ENCODE measurements at places on chromosomes 2 and 18.

DNA sequence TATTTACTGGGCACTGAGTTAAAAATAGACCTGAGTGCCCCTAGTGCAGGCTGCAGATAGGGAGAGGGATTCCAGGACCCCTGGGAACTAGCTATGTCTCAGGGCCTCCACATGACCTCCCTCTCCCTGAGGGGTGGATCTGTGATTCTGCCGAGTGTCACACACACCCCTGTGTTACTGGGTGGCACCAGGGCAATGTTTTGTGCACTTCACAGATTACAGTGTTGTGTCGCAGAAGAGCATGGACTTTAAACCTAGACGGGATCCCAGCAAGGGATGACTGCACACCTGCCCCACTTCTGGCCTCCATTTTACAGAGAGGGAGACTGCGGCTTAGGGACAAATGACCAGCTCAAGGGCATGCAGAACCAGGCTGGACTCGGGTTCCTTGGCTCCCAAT is 65.6 kb downstream of the ZFP36L2 start:
- DNase-seq, result no peak

GRCh38 chr2:118309257-118309945 is 221.1 kb downstream of the INSIG2 start:
- no peak for DNase-seq

DNA sequence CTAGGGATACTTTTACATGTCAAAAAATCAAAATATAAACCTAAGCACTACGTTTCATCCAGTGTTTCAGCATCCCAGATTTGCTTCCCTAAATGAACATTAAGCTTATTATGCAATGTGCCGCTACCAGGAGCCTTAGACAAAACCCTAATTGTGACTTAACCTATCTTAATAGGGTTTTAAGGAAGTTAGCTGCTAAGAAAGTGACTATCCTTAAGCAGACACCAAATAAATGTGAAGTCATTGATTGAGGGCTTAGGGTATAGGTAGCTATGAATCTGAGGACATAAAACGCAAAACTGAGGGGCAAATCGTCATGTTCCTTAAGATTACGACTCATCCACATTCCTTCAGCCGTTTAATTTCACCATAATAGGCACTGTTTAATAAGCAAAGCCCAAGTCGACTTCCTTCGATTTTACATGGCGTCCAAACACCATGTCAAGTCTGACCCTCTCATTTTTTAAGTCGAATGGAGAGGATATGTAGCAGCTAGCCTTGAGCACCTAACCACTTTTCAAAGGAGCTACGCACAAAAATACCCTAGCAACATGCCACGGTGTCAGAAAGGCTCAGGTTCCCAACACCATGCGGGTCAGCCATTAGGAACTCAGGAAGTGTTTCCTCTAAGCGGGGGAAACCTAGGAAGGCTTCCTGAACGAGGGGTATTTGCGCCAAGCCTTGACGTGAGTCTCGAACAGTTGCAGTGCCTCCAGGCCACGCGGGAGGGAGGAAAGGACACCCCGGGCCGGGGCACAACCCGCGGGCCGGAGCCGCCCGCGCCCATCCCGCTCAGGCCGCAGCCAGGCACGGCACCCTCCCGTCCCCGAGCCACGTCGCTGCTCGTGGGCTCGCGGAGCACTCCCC is 1.0 kb downstream of the HDLBP start:
- DNase-seq, result no peak

DNA sequence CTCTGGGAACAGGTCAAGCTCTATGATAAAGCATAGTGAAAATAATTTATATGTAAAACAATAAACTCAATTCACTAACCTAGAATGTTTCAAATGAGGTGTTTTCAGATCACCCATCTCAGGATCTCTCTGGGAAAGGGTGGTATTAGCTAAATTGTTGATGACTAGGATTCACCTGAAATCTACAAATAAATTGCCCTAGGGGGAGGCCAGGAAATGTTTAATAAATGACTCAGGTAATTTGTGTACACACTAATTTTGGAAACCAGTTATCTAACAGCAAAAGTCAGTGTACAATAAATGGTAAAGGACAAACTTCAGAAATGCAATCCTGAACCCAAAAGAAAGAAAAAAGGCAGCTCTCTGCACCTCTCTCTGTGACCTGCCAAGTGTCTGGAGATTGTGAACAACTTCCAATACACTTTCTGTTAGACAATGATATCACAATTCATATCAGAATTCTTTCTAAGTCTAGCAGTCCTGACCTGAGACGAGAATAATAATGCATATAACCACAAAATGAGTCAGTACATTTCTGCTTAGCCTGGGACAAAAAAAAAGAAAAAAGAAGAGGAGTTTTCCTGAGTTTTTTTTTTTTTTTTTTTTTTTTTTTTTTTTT is 760.0 kb downstream of the EPHA4 start:
- DNase-seq, result no peak

DNA sequence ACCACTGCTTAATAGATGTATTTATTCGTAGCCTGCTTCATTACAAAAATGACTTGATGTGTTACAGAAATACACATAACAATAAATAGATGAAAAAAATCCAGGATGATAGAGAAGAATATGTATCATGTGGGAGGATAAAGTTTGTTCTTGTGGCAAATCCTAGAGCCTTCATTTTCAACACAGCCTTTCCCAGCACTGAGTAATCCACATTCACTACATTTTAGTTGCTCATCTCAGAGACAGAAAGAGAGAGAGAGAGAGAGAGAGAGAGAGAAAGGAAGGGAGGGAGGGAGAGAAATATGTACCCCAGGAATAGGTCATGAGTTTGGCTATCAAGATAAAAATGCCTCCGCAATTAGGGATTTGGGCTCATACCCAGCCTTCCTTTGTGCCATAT is 144.3 kb downstream of the RBMS1 start:
- no peak for DNase-seq

GRCh38 chr18:36392164-36392978 is 94.9 kb downstream of the FHOD3 start:
- no peak for DNase-seq

- no peak for DNase-seq
Observed at GRCh38 chr2:50564766-50565165, 467.2 kb downstream of the NRXN1 start.

DNA sequence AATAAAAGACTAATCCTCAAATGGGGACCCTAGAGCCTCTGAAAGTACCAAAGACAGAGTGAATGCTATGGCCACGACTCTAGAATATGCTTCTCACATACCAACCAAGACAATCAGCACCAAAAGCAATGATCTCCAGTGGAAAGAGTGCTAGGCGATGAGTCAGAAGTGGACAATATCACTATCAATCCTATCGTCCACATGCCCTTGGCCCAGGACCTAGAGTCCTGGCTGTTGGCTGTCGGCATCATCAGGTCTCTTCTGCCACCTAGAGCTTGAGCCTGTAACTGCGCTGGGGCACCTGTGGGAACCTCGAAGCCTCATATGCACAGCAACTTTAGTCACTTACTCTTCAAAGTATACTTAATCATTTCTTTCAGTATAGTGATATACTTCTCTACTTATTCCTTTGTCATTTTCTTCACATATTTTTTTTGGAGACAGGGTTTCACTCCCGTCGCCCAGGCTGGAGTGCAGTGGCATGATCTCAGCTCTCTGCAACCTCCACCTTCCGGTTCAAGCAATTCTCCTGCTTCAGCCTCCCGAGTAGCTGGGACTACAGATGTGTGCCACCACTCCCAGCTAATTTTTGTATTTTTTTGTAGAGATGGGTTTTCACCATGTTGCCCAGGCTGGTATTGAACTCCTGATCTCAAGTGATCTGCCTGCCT is 29.7 kb downstream of the NOL10 start:
- no peak for DNase-seq

DNA sequence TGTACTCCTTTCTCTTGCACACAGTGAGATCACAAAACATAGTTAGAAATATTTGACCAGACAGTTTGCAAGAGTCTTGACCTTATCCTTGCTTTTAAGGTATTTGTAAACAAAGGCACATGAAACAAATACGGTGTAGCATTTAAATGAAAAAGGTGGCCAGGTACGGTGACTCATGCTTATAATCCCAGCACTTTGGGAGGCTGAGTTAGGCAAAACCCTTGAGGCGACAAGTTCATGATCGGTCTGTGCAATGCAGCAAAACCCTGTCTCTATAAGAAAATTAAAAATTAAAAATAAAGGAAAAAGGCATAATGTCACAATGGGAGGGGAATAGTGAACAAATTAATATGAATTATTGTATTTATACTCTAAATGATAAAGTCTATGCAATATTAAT is 109.5 kb upstream of the PIK3C3 start:
- DNase-seq, result no peak

DNA sequence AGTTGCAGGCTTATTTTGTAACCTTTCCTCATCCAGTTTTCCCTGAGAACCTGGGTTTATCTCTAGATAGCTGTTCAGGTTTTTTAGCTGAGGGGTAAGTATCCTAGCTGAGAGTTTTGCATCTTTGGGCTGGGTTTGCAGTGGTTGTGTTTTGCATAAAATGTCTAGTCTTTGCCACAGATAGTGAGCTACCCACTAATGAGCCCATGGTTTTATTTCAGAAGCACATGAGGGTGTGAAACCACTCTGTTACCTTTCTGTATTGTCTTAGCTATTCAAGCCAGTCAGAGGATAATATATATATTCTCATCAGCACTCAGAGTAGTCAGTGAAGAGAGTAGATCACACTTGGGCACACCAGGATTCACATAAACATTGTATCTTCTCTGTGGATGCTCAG is 24.6 kb upstream of the TXNDC2 start:
- no peak for DNase-seq

- DNase-seq, result no peak
Observed at GRCh38 chr2:234930397-234930796, 21.4 kb upstream of the SH3BP4 start.

- DNase-seq, result no peak
Observed at GRCh38 chr2:235537186-235537585, 43.3 kb downstream of the AGAP1 start.

GRCh38 chr2:54771166-54771885 is 47.9 kb downstream of the EML6 start:
- DNase-seq, result no peak

GRCh38 chr2:107013884-107014283 is 127.9 kb upstream of the ST6GAL2 start:
- no peak for DNase-seq

- DNase-seq, result no peak
Observed at GRCh38 chr18:11276678-11277077, 127.3 kb upstream of the PIEZO2 start.

DNA sequence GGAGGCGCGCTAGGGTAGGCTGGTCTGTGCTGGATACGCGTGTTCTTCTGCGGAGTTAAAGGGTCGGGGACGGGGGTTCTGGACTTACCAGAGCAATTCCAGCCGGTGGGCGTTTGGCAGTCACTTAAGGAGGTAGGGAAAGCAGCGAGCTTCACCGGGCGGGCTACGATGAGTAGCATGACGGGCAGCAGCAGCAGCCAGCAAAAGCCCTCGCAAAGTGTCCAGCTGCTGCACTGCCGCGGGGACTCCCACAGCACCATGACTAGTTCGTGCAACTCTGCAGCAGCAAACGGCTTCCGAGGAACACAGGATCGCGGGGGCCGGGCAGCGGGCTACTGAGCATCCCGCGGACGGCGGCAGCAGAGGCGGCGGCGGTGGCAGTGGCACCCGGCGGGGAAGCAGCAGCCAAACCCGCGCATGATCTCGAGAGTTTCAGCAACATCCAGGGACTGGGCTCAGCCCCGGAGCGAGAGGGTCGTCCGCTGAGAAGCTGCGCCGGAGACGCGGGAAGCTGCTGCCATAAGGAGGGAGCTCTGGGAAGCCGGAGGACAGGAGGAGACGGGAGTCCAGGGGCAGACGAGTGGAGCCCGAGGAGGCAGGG is 368 bp downstream of the TMEFF2 start:
- DNase-seq, result no peak

DNA sequence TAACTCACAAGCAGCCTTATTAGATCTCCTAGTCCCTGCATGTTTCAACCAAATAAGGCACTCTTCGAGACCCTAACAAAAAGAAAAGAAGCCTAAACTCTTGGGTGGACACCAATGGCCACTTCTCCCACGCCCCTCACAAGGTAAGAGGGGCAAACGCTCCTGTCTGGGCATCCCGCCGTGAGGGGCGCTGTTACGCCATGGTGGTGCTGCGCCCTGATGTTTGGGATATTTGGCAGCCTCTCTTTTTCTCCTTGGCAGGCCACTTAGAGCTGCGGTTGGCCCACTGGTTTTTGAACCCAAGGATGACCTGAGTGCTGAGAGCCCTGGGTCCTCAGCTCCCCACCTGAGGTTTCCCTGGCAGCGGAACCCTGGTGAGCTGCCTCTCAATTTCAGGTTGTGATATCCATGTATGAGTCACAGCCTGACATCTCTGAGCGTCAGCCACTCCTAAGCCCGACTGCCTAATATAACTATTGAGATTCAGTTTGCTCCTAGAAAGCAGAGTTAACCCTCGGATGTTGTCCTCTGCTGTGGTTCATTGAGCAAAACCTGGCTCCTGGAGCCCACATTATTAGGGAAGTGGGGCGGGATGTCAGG is 103.3 kb downstream of the COL6A3 start:
- DNase-seq, result no peak

- DNase-seq, result peak; percentile 32
Observed at GRCh38 chr18:64710105-64710861, 561.4 kb upstream of the LINC00305 start.

- DNase-seq, result no peak
Observed at GRCh38 chr2:139850254-139850890, 1070.2 kb upstream of the NXPH2 start.

- DNase-seq, result no peak
Observed at GRCh38 chr2:230798769-230799399, 65.9 kb upstream of the ITM2C start.

GRCh38 chr18:77708826-77709506 is 459.3 kb downstream of the GALR1 start:
- no peak for DNase-seq

All from Panc1 (cell line).